ENCODE measurements at places on chromosomes 1 and 21.

DNA sequence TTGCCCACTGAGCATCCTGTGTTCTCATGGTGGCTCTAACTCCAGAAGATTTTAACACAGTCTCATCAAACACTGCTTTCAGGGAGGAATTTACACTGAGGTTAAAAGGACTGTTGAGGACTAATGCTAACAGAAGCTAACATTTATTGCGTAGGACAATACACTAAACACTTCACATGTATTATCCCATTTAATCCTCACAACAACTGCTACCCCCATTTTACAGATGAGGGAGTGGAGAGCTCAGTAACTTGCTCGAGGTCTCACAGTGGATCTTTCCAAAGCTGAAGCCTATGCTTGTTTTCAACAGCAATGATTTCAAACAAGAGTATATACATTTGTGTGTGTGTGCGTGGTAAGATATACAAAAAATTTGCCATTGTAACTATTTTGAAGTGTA is 13.9 kb downstream of the ATF3 start:
- DNase-seq: no peak

DNA sequence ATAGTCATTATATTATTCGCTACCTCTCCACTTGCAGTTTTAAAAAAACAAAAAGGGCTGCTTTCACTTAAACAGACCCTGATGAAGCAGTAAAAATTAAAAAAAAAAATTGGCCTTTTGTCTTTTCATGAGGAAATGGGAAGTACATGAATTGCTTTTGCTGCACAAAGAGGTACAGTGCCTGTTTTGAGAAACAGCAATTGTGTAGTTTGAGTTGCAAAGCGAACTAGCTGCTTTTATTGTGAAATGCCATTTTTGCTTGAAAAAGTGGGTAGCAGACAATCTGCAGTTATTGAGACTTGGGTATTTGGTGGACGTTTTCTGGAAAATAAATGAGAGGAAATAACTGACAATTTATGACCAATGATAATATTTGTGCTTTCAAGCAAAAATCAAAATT is 7.0 kb downstream of the DIP2A start:
- no peak for DNase-seq

DNA sequence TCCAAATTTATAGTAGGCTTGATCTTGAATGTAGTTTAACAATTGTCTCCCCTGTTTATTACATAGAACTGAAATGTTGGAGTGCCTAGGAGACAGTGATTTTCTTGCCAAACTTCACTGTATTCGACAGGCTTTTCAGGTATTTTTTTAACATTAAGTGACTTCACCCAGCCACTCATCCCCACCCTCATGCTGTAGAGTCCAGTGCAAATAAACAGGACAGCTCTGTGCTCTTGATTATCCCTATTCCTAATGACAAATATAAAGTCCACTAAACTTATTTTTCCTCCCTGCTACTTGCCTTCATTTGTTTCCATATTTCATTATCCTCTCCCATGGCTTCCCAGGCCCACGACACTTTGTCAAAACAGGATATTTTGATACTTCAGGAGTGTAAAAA is 29.2 kb upstream of the NEXN start:
- DNase-seq: no peak

GRCh38 chr1:107620753-107621152 is 344.2 kb downstream of the VAV3 start:
- no peak for DNase-seq

GRCh38 chr1:33548319-33548718 is 75.9 kb downstream of the ZSCAN20 start:
- DNase-seq: no peak

DNA sequence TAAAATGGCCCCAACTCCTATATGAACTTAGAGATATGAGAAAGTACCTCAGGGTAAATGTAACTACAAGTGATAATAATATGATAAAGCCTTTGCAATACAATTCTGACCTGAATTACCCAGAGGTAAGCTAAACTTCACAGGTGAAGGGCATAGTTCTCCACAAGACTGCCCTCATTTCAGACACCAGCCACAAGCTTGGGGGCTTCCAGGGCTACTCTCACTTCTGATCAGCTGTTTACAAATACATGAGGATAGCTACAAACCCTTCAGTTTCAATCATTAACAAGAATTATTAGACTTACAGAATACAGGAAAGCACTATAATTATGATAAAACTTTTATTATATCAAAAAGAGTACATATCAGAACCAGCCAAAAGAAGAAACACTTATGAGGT is 18.7 kb upstream of the DPH5 start:
- DNase-seq: no peak

- no peak for DNase-seq
Measured at GRCh38 chr1:79042117-79042516, 35.6 kb upstream of the ADGRL4 start.

DNA sequence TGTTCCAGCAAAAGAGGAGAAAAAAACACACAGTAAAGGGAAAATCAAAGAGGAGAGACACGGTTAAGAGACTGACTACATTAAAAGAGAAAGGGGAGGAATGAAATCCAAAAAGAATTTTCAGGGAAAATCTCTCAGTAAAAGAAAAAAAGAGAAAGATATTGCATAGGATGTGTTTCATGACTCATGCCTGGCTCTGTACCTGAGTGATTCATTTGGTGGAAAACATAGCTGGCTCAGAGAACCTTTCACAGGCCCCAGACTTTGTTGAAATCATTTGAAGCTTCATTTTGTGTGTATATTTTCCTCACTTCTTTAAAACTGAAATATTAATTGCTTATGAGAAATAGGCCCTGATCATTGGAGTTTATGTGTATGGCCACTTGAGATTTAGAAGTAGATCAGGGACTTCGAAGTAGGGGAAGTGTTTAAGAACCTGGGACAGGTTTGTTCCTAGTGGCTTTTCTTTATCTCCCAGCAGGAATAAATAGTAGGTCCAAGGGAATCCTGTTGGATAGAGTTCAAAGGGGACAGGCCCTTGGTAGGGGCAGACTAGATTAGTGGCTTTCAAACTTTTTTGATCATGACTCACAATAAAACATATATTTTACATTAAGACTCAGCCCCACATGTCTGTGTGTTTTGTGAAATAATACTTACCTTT is 239.1 kb upstream of the SGIP1 start:
- peak; percentile 61 for DNase-seq

Data from muscle of arm (tissue), 14 donors.